ENCODE measurements at places on chromosomes 5 and 9. TPM values are rescaled to one million over a fixed set of nuclear protein-coding genes. Genes with fewer than 3 reads are reported as not detected.

Gene KCNV2
- not detected for total RNA-seq

Gene ARL14EPL
- not detected for total RNA-seq

Gene IFNB1
- not detected for total RNA-seq

Gene DDX31
- total RNA-seq, result 24.3 TPM

Gene GFI1B
- total RNA-seq, result not detected

DNA sequence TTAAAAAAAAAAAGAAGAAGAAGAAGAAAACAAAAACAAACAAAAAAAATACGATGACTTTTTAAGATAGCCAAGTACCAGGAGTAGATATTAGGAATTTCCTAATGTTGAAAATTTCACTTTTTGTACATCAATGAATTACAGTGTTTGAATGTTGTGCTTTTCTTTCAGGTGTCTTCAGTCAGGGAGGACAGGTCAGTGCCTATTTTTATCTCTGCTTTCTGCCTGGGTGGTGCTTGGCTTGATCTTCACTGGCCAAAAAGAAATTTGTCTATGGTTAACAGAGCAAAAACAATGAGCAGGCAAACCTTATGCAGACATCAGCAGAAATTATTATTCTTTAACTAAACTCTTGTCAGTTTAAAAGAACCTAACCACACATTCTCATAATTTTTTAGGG, 3.0 kb downstream of the SPINK6 start:
- no peaks in the 10 kb centered on the region for H3K27me3 ChIP-seq
- no peak for DNase-seq
- H3K36me3 ChIP-seq, result no peaks in the 10 kb centered on the region
- H3K4me3 ChIP-seq, result no peak overlapping the region
- H3K27ac ChIP-seq, result no peak overlapping the region

GRCh38 chr5:73638344-73639095, 12.5 kb downstream of the ARHGEF28 start:
- H3K27me3 ChIP-seq, result peaks cover 5% of the 10 kb centered on the region
- no peak overlapping the region for H3K4me3 ChIP-seq

GRCh38 chr5:116467465-116467843, 107.2 kb downstream of the SEMA6A start:
- H3K27ac ChIP-seq, result no peak overlapping the region
- H3K4me3 ChIP-seq, result no peak overlapping the region
- no peak for DNase-seq
- peaks cover 18% of the 10 kb centered on the region for H3K4me1 ChIP-seq
- peaks cover 28% of the 10 kb centered on the region for H3K36me3 ChIP-seq

DNA sequence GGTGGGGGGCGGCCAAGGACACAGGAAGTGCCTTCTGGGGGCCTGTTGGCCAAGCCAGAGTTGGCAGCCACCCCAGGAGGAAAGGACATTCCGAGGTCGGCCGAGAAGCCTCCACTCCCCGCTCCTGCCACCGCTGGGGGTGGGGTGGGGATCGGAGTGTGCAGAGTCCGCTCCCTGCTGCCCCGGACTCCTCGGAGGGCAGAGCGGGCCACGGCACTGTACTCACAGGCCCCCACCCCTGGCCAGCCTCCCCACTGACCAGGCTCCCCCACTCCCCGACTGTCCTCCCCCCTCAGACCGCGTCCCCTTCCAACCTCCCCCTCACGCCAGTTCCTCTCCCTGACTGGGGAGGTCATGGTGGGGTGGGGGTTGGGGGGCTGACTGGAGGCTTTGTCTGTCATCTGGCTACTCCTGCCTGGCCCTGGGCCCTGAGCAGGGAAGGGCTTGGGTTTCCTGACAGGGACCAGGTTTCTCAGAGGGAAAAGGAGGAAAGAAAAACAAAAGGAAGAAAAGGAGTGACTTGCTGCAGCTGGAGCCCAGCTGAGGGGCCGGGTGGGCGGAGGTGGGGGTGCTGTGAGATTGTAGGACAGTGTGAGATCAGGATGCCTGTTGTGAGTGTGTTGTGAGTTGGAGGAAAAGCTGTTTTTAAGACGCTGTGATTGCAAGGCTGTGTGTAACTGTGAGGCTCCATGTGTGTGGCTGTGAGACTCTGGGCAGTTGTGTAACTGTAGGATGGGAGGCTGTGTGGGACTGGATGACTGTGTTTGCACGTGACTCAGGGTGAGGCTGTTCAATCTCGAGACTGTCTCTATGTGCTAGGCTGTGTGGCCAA, 29.7 kb downstream of the CNTFR start:
- H3K4me1 ChIP-seq, result peaks cover 65% of the 10 kb centered on the region
- peak overlapping the region; percentile 39 for H3K27ac ChIP-seq
- no peaks in the 10 kb centered on the region for H3K27me3 ChIP-seq
- no peak for DNase-seq

GRCh38 chr5:145840458-145841132, 5.5 kb upstream of the PRELID2 start:
- no peak for DNase-seq
- H3K4me3 ChIP-seq, result no peak overlapping the region
- no peaks in the 10 kb centered on the region for H3K36me3 ChIP-seq
- no peak overlapping the region for H3K27ac ChIP-seq

DNA sequence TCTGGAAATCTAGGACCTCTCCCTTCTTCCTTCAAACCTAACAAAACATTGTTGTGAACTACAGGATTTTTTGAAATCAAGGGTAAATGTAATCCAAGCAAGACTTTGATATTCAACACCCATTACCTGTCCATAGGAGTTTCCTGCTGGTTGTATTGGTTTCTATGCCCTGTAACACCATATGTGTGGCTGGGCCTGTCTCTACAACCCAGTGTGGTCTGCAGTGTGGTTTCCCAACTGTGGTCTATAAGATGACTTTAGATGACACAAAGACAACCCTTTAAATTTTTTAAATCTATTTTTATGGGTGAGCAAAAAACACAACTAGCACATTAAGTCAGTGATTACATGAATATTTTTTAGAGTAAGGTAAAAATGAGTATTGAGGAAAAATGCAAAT, 93.1 kb downstream of the SMIM15 start:
- no peak overlapping the region for H3K4me3 ChIP-seq
- no peak overlapping the region for H3K27ac ChIP-seq
- peaks cover 13% of the 10 kb centered on the region for H3K36me3 ChIP-seq
- H3K4me1 ChIP-seq, result no peaks in the 10 kb centered on the region

DNA sequence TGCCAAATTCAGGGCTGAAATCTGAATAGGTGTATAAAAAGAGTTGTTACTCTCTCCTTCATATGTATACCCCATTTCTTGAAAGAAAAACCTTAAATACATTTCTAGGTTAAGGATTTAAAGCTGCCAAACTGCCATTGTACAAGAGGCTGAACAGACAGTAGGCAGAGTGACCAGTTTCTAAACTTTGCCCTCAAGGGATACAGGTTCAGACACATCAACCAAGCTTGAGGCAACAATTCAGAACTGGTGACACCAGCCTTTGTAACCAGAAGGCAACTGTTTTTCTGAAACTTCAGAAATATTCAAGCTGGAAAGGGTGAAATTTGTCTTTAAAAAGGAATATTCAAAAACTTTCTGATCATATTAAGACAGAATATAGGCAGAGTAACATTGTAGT, 47.5 kb downstream of the FAM114A2 start:
- H3K36me3 ChIP-seq, result peaks cover 5% of the 10 kb centered on the region
- no peak overlapping the region for H3K27ac ChIP-seq
- no peak overlapping the region for H3K4me3 ChIP-seq
- H3K4me1 ChIP-seq, result no peaks in the 10 kb centered on the region
- DNase-seq, result no peak
- no peaks in the 10 kb centered on the region for H3K27me3 ChIP-seq

GRCh38 chr9:101582553-101582952, 12.2 kb downstream of the PPP3R2 start:
- no peak for DNase-seq
- H3K36me3 ChIP-seq, result no peaks in the 10 kb centered on the region
- no peak overlapping the region for H3K27ac ChIP-seq
- H3K27me3 ChIP-seq, result no peaks in the 10 kb centered on the region

DNA sequence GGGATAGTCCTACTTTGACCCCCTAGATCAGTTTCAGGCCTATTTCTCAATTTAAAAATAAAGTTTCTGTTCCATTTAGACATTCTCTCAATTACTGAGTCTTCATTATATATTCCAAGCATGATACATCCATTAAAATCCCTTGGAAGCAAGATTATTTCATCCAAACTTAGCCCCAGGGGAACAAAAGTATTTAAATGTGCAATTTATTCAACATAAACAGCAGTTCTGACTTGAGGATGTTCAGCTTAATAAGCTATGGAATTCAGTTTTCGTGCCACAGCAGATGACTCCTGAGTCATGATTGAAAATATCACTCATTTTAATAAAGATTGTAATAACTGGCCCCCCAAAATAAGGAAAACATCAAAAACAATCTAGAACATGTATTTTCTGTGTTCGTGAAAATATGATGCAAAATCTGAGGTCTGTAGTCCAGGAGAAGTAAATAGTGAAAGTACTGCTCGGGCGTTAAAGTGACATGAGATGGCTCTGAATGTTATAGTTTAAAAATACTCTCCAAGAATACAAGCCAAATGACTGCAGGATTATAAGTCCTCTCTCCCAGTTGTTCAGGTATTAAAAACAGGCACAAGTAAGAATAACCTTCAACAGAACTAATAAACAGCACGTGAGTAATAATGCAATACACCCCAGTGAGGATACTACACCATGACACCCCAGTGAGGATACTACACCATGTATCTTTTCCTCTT, 67.1 kb downstream of the RETREG1 start:
- H3K36me3 ChIP-seq, result no peaks in the 10 kb centered on the region
- no peak overlapping the region for H3K4me3 ChIP-seq

GRCh38 chr5:115484368-115484767, 60.2 kb downstream of the FEM1C start:
- peaks cover 5% of the 10 kb centered on the region for H3K4me1 ChIP-seq
- H3K27ac ChIP-seq, result no peak overlapping the region
- H3K4me3 ChIP-seq, result no peak overlapping the region
- H3K36me3 ChIP-seq, result no peaks in the 10 kb centered on the region
- no peaks in the 10 kb centered on the region for H3K27me3 ChIP-seq

DNA sequence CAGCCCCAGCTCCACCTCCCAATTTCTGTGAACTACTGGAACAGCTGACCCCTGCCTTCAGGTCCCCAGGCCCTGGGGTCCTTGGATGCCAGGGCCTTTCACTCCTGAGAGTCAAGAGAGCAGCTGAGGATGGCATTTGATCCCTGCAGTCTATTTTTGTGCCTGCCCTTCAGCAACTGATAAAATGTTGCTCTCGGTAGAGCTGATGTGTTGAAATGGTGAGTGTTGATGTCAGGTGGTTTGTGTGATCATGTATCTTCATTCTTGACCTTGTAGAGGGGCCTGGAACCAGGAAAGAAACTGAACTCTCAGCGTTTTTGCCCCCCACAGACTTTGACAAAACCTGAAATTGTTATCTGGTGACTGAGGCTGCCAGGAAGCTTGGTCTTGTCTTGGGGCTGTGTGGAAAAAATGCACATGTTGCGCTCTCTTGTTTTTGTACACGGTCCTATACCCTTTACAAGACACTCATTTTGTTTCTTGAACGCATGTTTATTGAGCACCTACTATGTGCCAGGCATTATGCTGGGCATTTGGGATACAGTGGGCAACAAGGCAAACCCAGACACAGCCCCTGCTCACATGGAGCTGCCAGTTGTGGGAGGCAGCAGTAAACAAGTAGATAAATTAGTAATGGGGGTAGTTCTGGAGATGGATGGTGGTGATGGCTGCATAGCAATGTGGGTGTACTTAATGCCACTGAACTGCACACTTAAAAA, 78.3 kb downstream of the PPARGC1B start:
- no peak for DNase-seq
- no peaks in the 10 kb centered on the region for H3K27me3 ChIP-seq
- H3K4me1 ChIP-seq, result no peaks in the 10 kb centered on the region
- no peaks in the 10 kb centered on the region for H3K36me3 ChIP-seq
- H3K4me3 ChIP-seq, result no peak overlapping the region

GRCh38 chr9:121786543-121786948, 135.1 kb downstream of the DAB2IP start:
- peaks cover 24% of the 10 kb centered on the region for H3K4me1 ChIP-seq
- H3K27me3 ChIP-seq, result no peaks in the 10 kb centered on the region
- DNase-seq, result no peak
- H3K4me3 ChIP-seq, result no peak overlapping the region
- H3K27ac ChIP-seq, result peak overlapping the region; percentile 62
- H3K36me3 ChIP-seq, result peaks cover 3% of the 10 kb centered on the region
